Right hindlimb (tissue), 1 donor: ENCODE measurements at places on chromosomes 7 and 10.
A peak's percentile ranks its signal among the peaks of the same experiment; 100 is the strongest.

DNA sequence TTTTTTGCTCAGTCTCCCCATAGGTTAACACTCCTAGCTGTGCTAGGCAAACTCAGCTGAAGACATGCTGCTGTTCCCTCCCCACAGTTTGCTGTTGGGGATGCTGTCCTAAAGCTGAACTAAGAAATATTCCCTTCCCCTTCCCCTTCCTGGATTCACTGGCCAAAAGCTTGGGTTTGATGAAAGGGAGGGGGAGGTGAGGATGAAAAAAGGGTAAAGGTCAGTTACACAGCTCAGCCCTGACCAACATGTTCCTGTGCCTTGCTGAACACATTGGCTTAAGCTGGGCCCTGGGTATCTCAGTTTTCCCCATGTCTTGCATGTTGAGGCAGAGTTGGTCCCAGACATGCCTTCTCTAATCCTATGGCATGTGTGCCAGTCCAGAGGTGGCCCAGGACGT, 15.3 kb downstream of the CCM2 start:
- no peak for DNase-seq

GRCh38 chr10:120039826-120040225, 147.3 kb downstream of the SEC23IP start:
- no peak for DNase-seq

- DNase-seq, result peak; percentile 92
Observed at GRCh38 chr7:94374721-94375566, 19.8 kb upstream of the COL1A2 start.

GRCh38 chr7:111018960-111019736, 71.8 kb upstream of the LRRN3 start:
- DNase-seq, result no peak

- DNase-seq, result peak; percentile 41
Observed at GRCh38 chr10:85548034-85548433, 818.6 kb downstream of the GRID1 start.

GRCh38 chr10:91536111-91536510, 96.8 kb downstream of the PPP1R3C start:
- DNase-seq, result peak; percentile 62

- DNase-seq, result no peak
Observed at GRCh38 chr10:43940898-43941837, 292.5 kb upstream of the ZNF32 start.

- DNase-seq, result no peak
Observed at GRCh38 chr7:155930527-155930926, 118.3 kb upstream of the SHH start.

- DNase-seq, result no peak
Observed at GRCh38 chr10:61125560-61126170, 181.7 kb upstream of the RHOBTB1 start.

GRCh38 chr7:25882151-25882773, 269.7 kb upstream of the NFE2L3 start:
- no peak for DNase-seq

DNA sequence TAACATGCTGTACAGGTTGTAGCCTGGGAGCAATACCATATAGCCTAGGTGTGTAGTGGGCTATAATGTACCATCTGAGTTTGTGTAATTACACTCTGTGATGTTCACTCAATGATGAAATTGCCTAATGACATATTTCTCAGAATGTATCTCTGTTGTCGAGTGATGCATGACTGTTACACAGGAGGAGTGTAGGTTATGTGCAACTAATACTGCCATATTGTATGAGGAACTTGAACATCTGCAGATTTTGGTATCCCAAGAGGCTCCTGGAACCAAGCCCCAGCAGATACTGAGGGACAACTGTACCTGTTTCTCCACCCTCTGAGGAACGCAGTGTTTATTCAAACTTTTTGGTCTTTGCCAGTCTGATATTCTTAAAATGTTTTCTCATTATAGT, 38.6 kb downstream of the NACAD start:
- DNase-seq, result no peak

DNA sequence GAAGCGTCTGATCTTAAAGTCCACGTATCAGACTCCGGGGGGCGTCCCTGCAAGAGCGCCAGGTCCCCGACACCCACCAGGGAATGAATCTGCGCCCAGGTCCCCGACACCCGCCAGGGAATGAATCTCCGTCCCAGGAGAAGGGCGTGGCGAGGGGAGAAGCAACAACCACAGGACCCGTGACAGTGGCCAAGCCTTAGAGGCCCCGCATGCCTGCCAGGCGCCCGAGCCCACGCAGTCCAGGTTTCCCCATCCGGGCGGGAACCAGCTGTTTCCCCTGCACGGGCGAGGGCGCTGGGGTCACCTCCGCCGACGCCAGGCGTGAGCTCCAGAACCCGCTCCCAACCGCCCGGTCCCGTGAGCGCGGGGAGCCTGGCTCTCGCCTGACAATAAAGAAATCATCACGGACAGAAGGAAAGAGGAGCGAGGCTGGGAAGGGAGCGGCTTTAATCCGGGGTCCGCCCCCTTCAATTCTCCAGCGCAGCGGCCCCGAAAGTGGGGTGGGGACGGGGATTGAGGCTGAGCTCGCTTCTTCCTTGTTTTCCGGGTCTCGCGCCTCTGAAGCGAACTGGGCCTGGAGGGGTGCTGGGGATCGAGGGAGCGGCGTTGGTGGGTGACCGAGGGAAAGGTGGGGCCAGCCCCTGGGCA, 29.0 kb upstream of the BMS1 start:
- no peak for DNase-seq

DNA sequence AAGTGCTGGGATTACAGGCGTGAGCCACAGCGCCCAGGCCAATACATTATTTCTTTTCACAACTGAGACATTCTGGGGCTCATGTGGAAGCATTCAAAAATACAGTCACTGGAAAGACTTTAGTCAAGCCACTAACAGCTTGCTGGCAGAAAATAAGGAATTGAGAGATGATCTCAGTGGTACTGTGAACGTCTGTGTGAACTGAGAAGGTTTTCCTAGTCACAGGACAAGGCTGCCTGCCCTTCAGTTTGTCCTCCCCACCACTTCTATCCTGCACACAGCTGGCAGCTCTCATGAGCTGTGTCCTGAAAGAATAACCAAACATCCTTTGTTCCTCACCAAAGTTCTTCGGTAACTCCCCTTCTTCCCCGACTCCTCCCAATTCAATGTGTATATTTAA, 31.3 kb upstream of the ITGA8 start:
- DNase-seq, result peak; percentile 41
